B cell (primary cell): ENCODE measurements at places on chromosomes 5 and 9.

DNA sequence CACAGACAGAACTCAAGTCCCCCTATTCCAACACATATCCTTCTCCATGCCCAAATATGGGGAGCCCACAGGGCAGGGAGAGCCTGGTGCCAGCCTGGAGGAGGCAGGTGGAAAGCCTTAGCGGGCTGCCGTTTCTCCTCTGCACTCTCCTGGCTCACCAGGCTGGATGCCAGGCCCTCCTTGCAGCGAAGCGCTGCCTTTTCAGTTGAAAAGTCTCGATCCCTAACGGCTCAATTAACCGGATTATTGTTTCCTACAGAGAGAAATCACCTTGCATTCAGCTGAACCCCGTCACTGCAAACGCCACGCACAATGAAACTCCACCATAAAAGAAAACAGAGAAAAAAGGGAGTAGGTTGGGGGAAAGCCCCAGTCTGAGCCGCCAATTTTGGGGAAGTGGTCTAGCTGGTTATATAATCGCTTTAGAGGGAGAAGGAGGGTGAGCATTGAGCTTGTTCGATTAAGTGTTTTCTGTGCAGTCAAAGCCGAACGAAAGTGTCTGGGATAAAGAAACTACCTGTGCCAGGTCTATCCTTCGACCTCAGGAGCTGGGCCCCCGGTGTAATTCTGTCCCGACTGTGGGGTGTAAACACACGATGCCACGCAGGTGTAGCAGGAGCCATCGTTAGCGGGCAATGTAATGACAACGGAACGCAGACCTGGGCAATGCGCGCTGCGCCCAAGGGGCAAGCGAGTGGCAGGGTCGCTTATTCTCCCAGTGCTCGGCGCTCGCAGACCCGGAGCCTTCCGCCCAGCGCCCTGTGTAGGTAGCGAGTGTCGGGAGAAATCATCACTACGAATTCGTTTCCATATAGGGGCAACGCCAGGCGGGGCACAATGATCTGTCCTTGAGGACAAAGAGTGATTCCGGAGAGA, 3.8 kb downstream of the BARHL1 start:
- DNase-seq, result peak; percentile 80

GRCh38 chr9:35696520-35697215, 6.9 kb upstream of the TPM2 start:
- DNase-seq, result peak; percentile 78

GRCh38 chr5:122492675-122493074, 180.6 kb downstream of the SNCAIP start:
- DNase-seq, result no peak

DNA sequence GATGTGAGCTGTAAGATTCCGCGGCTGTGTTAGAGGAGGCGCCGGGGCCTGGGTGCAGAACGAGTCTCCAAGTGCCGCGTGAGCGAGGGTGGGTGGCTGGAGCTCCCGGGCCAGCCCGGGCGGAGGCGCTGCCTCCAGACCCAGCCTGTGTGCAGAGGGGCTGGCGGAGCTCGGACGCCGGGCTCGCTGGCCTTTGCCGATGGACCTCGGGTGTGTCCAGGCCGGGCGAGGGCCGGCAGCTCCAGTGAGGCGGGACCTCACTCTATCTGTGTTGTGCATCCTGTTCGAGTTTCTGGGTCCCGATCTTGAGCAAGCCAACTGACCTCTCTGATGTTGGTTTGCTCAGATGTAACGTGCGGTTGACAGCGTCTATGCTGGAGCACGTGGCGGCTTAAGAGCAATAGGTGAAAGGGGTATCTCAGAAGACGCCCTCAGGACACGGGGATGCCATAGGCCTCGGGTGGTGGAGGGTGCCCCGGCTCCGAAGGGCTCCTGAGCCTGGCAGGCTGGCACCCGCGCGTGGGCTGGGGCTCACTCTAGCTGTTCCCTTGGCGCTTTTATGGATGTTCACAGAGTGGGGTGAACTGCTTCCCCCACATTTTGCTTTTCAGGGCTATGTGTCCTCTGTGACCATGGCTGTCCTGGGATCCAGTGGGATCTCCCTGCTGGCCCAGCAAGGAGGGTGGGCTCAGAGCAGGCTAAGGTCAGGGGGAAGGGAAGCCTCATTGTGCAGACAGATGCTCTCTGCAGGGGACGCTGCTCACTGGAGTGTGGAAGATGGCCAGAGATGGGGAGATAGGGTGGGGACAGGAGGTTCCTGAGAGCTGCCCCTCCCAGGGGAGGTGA, 69.8 kb downstream of the MRPL36 start:
- no peak for DNase-seq

DNA sequence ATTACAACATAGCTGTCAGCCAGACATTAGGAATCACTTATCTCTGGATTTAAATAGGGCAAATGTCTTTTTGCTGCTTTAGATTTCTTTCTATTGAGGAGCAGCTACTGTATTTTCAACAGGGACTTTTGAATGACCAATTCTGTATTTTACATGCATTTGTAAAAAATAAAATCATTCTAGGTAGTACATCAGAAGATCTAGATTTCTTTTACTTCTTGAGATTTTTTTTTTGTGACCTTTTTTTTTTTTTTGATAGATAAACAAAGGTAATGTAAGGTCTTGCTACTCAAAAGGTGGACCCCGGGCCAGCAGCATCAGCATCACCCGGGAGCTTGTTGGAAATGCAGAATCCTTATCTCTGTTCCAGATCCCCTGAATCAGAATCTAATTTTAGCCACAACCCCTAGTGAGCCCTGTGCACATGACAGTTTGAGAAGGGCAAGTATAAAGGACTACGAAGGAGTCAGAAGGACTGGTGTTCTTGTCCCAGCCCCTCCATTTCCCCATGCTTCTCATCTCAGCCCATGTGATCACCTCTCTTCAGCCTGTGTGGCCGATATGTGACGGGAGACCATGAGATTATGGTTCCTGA, 37.7 kb upstream of the CKMT2 start:
- DNase-seq, result no peak

GRCh38 chr5:20683241-20683940, 695.4 kb upstream of the CDH18 start:
- DNase-seq, result no peak
